ENCODE measurements at places on chromosomes 1 and 21.

- DNase-seq = no peak
These were observed 14.2 kb upstream of the AGPAT3 start for GRCh38 chr21:43850728-43851295.

- DNase-seq = no peak
These were observed 31.5 kb downstream of the TRPM2 start for GRCh38 chr21:44384968-44385367.

- no peak for DNase-seq
These were observed 5.1 kb downstream of the LAMB3 start for GRCh38 chr1:209647156-209647555.

DNA sequence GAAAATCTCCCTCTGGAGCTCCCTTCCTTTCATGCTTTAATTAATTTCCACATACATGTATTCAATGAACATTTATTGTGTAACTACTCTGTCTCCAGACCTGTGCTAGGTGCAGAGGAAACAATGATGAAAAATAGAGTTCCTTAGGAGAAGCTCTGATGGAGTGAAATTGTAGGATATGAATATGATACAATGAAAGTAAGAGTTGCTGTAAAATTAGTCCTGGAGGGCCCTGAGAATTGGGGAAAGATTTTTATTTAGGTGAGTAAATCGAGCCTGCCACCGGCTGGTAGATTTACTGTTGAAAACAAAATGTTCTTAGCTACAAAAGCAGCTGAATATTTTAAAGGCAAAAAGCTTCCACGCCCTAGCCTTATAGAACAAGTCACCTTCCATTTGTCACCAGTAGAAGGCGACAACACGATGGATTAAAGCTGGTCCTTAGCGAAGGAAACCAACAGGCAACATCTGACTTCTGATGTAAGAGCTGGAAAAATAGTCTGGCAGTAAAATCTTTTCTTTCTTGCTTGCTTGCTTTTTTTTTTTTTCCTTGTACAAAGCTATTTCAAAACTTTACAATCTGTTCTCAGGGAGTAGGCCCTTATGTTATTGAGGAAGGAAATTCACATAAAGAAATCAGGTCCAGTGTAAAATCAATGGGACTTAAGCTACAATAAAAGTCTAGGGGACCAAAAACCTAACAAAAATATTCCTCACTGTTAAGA lies 82.0 kb upstream of the ROR1 start:
- DNase-seq = no peak

GRCh38 chr1:166915941-166916340 lies 39.9 kb upstream of the TADA1 start:
- DNase-seq = no peak

- no peak for DNase-seq
These were observed 317.6 kb upstream of the PROX1 start for GRCh38 chr1:213669964-213670691.

GRCh38 chr1:162020150-162020549 lies 3.5 kb downstream of the OLFML2B start:
- no peak for DNase-seq

GRCh38 chr1:42747125-42747524 lies 7.1 kb upstream of the CLDN19 start:
- no peak for DNase-seq

DNA sequence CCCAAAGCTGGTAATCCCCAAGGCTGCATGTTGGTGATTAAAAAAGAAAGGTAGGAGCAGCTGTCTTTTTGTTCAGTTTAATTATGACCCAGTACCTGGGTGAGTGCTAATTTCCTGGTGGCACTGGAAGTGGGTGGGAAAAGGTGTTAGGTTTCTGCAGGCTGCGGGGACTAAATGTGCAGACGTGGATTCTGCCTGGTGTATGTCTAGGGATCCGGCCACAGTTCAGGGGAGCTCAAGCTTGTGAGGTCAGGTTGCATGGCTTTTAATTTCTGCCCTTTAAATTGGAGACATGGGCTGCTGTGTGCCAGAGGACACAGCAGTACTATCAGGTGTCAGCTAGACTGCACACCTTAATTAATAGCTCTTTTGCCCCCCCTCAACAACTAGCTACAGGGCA lies 20.3 kb upstream of the TBX19 start:
- no peak for DNase-seq

DNA sequence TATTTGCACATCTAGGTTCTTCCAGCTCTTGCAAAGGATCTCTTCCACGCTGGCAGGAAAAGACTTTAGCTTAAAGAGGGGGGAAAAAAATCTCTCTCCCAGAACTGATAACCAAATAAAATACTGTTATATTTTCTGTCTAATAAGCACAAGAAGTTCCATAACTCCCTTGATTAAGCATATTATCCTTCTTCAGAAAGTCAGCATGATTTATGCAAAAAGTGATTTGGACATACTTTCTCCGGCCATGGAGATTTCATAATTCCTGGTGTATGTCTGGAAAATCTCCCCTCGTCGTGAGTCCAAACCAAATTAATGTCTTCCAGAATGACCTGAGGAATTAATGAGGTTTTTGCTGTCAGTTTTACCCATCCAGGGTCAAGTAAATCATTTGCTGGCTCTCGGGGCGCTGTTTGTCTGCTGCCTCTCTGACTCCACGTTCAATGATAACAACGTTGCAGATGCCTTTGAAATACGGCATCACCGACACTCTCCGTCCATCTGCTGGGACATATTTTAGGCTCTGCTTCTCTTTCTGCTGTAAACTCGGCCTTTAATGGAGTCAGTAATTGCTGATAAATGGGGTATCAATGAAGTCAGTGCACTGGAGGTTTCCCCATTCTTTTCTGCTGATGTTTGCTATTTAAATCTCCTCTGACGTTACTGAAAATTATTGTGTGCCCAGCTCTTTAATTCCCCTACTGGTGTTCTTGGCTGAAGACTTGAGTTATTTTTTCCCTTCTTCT lies 112.9 kb downstream of the HLX start:
- no peak for DNase-seq

- DNase-seq = no peak
These were observed 251.9 kb downstream of the DPYD start for GRCh38 chr1:97668945-97669344.

GRCh38 chr21:17441370-17441769 lies 71.5 kb upstream of the CXADR start:
- no peak for DNase-seq

GRCh38 chr1:238681021-238681420 lies 705.3 kb upstream of the CHRM3 start:
- DNase-seq = no peak

- no peak for DNase-seq
These were observed 36.2 kb downstream of the CLIC6 start for GRCh38 chr21:34705011-34705410.

DNA sequence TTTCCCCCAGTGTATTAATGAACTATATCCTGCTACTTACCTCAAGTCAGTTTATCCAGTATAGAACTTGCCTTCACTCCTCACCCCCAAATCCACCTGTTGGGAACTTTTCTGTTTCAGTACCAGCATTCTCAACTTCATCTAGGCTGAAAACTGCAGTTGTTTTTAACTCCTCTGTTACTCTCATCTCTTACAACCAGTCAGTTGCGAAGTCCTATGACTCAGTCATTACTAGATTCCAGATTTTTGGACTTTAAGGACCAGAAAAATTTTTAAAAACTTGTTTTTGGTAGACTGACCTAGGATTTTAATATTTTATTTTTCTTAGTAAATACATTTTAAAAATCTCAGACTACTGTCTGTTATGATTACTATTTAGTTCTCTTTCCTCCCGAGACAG lies 8.1 kb downstream of the GNAI3 start:
- DNase-seq = no peak

GRCh38 chr1:7013833-7014639 lies 228.8 kb downstream of the CAMTA1 start:
- DNase-seq = no peak

GRCh38 chr1:36051821-36052220 lies 32.1 kb upstream of the TEKT2 start:
- no peak for DNase-seq
